GM13977 (cell line): ENCODE measurements at places on chromosomes 16 and 17.
A peak's percentile ranks its signal among the peaks of the same experiment; 100 is the strongest.

GRCh38 chr17:81337476-81337879 is 42.4 kb upstream of the SLC38A10 start:
- DNase-seq, result no peak

- no peak for DNase-seq
These were observed 28.2 kb downstream of the ZNF652 start for GRCh38 chr17:49333804-49334203.

DNA sequence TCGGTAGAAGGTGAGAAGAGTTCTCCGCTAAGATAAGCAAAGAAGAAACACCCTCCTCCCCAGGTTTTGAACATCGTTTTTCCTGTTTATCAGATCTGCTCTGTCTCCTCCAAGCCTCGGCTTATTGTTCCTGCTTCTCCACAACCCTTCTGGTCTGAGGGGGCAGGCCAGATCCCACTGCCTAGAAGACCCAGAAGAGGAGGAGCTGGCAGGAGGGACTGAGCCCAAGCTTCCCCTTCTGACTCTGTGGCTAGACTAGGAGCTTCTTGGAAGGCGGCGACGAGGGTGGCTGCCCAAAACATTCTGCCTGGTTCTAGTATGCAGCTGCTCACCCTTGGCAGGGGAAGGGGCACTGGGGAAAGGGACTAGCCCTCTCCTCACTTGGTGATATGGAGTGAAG is 5.2 kb upstream of the HOXB5 start:
- DNase-seq, result no peak

- DNase-seq, result no peak
These were observed 69.6 kb upstream of the GSE1 start for GRCh38 chr16:85543536-85543935.

DNA sequence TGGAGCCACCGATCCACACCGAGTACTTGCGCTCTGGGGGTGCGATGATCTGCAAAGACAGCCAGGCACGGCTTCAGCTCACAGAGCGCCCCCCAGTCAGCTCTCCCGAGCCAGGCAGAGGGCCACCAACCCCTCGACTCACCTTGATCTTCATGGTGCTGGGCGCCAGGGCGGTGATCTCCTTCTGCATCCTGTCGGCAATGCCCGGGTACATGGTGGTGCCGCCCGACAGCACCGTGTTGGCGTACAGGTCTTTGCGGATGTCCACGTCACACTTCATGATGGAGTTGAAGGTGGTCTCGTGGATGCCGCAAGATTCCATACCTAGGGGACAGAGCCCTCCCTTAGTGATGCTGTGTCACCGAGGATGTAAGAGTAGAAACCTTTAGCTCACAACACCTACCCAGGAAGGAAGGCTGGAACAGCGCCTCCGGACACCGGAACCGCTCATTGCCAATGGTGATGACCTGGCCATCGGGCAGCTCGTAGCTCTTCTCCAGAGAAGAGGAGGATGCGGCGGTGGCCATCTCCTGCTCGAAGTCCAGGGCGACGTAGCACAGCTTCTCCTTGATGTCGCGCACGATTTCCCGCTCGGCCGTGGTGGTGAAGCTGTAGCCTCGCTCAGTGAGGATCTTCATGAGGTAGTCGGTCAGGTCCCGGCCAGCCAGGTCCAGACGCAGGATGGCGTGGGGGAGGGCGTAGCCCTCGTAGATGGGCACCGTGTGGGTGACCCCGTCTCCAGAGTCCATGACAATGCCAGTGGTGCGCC is 1.6 kb downstream of the ACTG1 start:
- no peak for DNase-seq

DNA sequence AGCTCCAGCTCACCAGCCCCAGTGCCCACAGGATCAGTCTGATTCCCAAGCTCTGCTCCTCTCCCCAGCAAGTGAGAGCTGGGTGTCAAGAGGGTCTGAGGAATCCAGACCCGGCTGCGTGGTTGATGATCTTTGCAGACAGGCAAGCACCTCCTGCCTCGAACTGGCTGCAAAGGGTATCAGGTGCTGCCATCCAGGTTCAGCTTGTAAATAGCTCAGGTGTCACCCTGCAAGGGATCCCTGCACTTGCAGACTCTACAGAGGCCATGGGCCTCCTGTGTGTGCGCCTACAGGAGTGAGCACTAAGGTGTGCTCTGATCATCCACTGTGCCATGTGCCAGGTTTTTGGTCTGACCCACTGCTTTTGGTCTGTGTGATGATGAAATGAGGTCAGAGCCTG is 16.2 kb downstream of the DEXI start:
- no peak for DNase-seq

GRCh38 chr17:19867079-19867328 is 732 bp downstream of the ULK2 start:
- DNase-seq, result peak; percentile 68

GRCh38 chr17:43952724-43953666 is 745 bp downstream of the PYY start:
- no peak for DNase-seq

DNA sequence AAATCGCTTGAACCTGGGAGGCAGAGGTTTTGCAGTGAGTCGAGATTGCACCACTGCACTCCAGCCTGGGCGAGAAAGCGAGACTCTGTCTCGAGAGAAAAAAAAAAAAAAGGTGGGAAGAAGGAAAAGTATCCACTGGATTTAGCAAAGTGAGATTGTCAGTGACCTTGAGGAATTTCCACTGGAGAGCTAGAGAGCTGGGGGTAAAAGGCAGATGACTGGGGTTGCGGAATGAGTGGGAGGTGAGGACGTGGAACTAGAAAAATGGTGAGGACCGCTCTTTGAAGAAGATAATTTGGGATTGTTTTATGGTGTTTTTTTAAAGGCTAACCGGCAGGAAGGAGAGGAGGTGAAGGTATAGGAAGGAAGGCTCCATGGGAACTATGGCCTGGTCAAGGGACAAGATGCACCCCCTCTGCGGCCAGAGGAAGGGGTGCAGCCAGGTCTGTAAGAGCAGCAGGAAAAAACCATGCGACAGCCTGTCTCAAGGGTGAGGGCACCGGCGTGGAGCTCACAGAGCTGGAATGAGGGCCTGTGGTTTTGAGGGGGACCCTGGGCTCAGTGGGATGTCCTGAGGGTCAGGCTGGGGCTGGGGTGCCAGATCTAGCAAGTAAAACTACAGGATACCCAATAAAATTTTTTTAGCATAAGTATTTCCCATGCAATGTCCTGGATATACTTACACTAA is 694 bp upstream of the MLST8 start:
- no peak for DNase-seq

DNA sequence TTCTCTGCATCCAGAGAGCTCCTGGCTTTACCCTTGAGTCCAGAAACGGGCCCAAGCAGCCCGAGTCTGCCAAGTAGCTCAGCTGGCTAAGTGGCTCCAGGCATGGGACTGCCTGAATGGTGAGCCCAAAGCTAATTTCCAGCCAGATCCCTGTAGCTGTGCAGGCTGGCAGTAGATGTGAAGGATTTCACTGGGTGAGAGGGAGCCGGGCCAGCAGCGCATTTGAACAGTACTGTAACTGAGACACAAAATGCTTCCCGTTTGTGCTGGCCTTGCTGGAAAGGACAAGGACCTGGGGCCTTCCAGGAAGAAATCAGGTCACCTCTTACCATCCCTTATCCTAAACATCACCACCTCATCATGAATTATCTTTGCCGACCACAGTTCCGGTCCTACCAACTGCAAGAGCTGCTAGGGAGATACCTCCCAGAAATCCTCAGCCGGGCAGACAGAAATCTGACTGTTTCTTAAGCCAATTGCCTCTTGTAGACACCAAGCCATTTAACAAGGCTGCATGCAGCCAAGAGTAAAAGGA is 3.7 kb downstream of the TIMP2 start:
- no peak for DNase-seq

DNA sequence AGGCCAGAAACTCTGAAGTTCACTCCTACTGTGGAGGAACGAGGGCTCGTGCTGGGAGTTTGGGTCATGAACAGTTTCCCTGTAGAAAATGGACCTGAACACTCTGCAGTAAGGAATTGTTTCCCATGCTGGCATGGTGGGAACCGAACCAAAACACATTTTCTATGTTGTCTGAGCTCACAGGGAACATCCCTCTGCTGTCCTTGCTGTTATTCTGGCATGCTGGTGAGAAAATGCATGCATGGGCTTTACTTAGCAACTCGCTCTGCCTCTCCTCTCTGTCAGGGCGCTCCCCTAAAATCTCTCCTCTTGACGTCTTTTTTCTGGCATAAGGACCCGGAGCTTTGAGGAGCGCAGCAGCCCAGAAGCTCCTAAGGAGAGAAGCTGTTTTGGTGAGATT is 5.4 kb downstream of the RTN4RL1 start:
- DNase-seq, result no peak

GRCh38 chr17:77002103-77003045 is 134.2 kb downstream of the MGAT5B start:
- no peak for DNase-seq

DNA sequence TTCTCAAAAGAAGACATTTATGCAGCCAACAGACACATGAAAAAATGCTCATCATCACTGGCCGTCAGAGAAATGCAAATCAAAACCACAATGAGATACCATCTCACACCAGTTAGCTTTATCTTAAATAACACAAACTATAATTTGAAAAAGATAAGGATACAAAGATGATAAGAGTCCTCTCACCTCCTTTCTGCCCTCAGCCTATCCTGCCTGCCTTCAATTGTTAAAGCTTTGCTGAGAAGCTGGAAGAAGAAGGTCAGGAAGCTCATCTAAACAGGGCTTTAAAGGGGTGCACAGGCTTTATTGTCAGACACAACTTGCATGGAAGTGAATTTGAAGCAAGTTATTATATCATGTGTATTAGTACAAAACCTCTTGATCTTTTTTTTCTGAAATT is 676.3 kb upstream of the GOT2 start:
- DNase-seq, result no peak

- no peak for DNase-seq
These were observed 19.5 kb downstream of the TOM1L2 start for GRCh38 chr17:17952691-17953090.

DNA sequence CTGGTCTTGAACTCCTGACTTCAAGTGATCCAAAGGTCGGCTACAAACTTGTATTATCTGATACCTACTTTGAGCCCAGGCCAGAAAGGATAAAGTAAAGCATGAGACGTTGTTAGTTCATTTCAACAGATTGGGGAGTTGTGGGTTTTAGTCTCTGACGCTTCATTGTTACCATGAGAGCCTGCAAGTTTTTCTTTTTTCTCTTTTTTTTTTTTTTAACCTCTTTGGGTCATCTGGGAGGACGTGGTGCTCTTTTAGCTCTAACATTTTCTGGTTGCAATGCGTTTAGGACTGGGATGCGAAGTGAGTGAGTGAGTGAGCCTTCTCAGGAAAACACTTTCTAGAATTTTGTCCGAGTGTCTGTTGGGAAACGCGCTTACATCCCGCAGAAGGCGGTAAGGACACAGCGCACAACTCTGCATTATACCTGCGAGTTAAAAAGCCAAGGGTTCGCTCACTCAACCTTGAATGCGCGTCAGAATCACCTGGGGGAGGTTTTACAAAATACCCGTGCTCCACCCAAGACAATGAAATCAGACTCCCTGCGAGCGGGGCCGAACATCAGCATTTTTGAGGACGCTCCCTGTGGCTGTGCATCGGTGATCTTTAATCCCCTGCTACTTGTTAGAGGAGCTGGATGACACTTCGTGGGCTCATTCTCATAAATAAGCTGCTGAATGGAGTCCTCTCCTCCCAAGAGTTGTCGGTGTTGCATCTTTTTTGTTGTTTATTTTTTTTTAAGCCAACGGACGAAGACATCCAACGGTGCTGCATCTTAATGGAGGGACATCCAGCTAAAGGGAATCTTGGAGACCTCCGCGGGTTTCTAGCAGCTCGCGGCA is 629 bp upstream of the RNF135 start:
- peak; percentile 57 for DNase-seq

- no peak for DNase-seq
These were observed 2.3 kb upstream of the RSKR start for GRCh38 chr17:28616281-28616680.

- peak; percentile 68 for DNase-seq
These were observed 533 bp downstream of the RASD1 start for GRCh38 chr17:17495536-17496188.

- DNase-seq, result no peak
These were observed 4.3 kb upstream of the NXN start for GRCh38 chr17:983921-984320.

GRCh38 chr17:647324-648197 is 67.1 kb downstream of the VPS53 start:
- DNase-seq, result no peak

DNA sequence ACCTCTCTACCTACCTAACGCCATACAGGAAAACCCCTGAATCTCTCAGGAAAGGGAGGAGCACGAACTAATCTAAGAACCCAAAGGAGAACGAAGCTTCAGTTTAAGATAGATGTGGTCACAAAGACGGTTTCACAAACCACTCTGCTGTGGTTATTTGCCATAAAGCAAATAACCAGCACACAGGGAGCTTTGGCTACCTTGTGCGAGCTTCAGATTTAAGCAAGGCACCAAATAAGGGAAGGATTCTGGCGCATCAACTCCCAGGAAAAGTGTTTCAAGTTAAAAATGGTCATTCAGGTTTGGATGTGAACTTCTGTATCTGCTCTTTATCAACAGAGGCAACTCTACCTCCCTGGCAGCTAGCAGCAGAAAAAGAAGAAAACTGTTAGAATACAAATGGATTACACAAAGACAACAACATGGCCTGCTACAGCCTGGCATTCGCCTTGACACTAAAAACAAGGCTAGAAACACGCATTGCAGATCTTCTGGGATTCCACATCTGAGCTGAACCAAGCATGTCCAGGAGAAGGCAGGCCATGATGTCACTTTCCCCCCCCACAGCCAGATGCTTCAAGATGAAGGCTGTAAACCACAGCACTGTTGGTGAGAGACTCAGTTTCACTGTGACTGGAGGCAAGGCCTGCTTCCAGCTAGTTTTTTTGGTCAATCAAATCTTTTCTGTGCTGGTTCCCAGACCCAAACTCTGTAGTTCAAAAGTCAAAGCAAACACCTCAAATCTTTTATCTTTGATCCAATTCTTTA is 43.6 kb downstream of the SMG6 start:
- DNase-seq, result peak; percentile 60

- peak; percentile 78 for DNase-seq
These were observed 7.1 kb downstream of the HAS3 start for GRCh38 chr16:69112285-69113129.

GRCh38 chr17:31401456-31402254 is 10.2 kb downstream of the RAB11FIP4 start:
- DNase-seq, result no peak

DNA sequence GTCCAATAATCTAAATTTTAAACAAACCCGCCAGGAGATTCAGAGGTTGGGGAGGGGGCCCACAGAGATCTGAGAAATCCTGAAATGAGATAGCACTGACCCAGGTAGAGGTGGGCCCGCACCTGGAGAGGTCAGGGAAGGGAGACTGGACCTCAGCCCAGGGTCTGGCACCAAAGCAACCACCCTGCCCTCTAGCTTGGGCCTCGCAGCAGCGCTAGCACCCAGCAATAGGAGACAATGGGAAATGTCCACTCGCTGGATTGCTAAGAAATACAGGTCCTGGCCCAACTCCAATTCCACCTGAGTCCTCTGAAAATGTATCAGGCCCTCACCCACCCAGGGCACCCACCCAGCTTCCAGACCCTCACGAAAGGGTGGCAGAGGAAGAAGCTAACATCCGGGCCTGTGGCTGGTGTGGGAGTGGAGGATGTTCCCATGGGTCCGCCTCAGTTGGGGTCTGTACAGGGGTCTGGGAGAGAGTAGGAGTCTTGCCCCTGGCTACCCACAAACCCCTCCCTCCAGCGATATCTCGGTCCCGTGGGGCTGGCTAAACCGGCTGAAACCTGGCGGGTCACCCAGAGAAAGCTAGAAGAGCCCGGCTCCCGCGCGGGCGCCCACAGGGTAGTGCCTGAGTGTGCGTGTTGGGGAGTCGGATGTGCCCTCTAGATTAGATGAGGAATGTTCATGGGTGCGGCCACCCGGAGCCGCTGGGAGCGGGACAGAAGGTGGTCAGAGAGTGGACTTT is 1.1 kb downstream of the PLLP start:
- no peak for DNase-seq
